ENCODE measurements at places on chromosomes 3 and 15. TPM values are rescaled to one million over a fixed set of nuclear protein-coding genes. Genes with fewer than 3 reads are reported as not detected.

- H3K4me1 ChIP-seq: peaks cover 29% of the 10 kb centered on the region
- H3K36me3 ChIP-seq: peaks cover 2% of the 10 kb centered on the region
- H3K4me3 ChIP-seq: no peak overlapping the region
- no peak for DNase-seq
- H3K27me3 ChIP-seq: no peaks in the 10 kb centered on the region
Measured at GRCh38 chr3:5166846-5167245, 20.7 kb upstream of the EDEM1 start.

GRCh38 chr15:65369651-65370050, 8.2 kb downstream of the IGDCC3 start:
- H3K36me3 ChIP-seq: no peaks in the 10 kb centered on the region
- H3K4me3 ChIP-seq: no peak overlapping the region

- no peak overlapping the region for H3K4me3 ChIP-seq
- H3K27me3 ChIP-seq: 0 out of 2 replicates have a peak, but pooled peaks cover 3% of the 10 kb centered on the region
- H3K27ac ChIP-seq: no peak overlapping the region
- peaks cover 2% of the 10 kb centered on the region for H3K4me1 ChIP-seq
Measured at GRCh38 chr3:16570113-16570512, 35.1 kb downstream of the DAZL start.

DNA sequence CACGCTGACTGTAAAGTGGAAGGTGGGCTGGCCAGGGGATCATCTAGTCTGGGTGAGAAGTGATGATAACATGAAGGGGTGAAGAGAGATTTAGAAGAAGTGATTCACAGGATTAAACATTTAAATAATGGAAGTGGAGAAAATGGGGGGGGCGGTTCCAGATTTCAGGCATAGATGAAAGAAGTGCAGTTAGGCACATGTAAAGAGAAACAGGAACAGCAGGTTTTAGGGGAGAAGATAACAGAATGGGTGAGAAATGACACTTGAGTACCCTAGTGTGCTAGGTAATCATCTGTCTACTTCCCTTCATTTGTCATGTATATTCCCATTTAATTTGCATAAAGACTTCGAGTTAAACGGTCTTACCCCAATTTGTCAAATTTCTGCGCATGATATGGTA, 15.3 kb downstream of the B3GNT5 start:
- H3K27ac ChIP-seq: peak overlapping the region; percentile 27
- H3K4me3 ChIP-seq: peak overlapping the region; percentile 24
- DNase-seq: peak; percentile 80
- no peaks in the 10 kb centered on the region for H3K36me3 ChIP-seq
- H3K27me3 ChIP-seq: no peaks in the 10 kb centered on the region
- peaks cover 35% of the 10 kb centered on the region for H3K4me1 ChIP-seq

DNA sequence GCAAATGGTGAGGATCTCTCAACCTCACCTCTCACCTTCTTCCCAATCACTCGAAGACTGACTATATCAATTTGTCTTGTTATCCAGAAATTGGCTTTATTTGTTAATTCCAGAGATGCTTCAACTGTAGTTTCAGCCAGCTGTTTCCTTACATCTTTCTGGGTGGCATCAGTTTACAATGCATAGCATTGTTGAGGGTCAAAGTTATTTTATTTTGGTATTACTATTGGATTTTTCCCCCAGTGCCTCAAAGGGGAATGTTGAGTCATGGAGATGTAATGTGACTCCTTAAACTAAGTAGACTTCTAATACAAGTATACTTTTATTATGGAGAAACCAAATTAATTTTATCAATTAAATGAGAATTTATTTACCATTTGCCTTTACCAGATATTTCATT, 351.6 kb downstream of the TIGIT start:
- no peak overlapping the region for H3K27ac ChIP-seq
- no peaks in the 10 kb centered on the region for H3K36me3 ChIP-seq
- no peak overlapping the region for H3K4me3 ChIP-seq

DNA sequence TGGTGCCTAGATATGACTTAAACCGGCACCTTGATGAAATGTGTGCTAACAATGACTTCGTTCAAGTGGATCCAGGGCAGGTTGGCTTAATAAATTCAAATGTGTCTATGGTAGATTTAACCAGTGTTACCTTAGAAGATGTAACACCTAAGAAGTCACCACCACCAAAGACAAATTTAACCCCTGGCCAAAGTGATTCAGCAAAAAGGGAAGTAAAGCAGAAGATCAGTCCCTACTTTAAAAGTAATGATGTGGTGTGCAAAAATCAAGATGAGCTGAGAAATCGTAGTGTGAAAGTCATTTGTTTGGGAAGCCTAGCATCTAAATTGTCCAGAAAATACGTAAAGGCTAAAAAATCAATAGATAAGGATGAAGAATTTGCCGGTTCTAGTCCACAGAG, 1.1 kb downstream of the FAN1 start:
- no peak overlapping the region for H3K27ac ChIP-seq
- peaks cover 14% of the 10 kb centered on the region for H3K36me3 ChIP-seq
- H3K4me1 ChIP-seq: peaks cover 5% of the 10 kb centered on the region

GRCh38 chr3:134369861-134370596, 4.2 kb downstream of the AMOTL2 start:
- H3K4me1 ChIP-seq: no peaks in the 10 kb centered on the region
- no peaks in the 10 kb centered on the region for H3K27me3 ChIP-seq
- no peaks in the 10 kb centered on the region for H3K36me3 ChIP-seq
- H3K27ac ChIP-seq: no peak overlapping the region
- no peak for DNase-seq

DNA sequence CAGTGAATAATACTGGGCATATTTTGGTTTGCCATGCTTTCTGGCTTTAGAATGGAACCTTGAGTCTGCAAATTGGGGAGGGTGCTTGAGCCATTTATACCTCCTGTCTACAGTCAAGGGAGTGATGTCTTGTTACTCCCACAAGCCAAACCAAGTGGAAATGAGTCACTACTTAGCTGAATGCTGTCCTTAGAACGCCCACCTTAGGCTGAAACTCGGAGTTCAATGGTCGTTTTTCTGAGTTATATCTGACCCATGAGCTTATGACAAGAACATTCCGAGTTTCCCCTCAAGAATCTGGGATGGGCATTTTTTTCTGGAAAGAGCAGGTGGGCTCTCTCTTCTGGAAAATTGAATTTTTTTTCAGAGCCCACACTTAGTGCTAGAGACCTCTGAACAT, 17.4 kb upstream of the CLDN18 start:
- no peaks in the 10 kb centered on the region for H3K36me3 ChIP-seq
- H3K4me1 ChIP-seq: no peaks in the 10 kb centered on the region
- H3K27ac ChIP-seq: no peak overlapping the region
- H3K4me3 ChIP-seq: no peak overlapping the region

- DNase-seq: no peak
- no peaks in the 10 kb centered on the region for H3K4me1 ChIP-seq
- no peak overlapping the region for H3K4me3 ChIP-seq
- H3K27ac ChIP-seq: no peak overlapping the region
- no peaks in the 10 kb centered on the region for H3K36me3 ChIP-seq
Measured at GRCh38 chr3:157631478-157631877, 128.3 kb upstream of the VEPH1 start.

DNA sequence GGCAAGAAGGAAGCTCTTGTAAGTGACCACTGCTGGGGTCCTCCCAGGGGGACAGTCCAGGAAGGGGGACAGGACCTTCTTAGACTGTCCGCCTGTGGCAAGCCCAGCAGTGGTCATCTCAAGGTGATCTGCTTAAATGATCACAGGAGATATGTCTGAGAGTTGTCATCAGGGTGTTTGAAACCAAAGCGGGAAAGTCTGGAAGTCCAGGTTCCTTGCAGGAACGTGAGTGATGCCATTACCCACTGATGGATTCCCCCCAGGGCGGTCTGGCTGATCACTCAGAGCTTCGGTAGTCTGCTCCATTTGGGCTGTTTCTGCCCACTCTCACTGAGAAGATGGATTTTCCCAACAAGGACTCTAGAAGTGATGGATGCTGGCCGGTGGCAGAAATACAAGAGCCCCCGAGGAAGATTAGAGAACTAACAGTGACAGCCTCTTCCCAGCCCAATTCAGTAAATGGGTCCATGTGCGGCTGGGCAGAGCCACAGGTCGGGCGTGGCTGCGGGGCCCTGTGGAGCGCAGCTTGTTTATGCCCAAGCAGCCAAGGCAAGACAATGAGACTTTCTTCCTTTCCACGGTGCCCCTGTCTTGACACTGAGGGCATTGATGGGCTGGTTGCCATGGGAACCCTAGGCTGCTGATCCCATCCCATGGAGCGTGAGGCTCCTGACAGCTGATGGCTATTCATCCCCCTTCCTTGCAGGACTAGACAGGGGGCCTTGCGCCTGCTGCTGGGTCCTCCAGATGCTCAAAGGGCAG, 9.5 kb downstream of the PCSK6 start:
- no peak for DNase-seq
- no peak overlapping the region for H3K4me3 ChIP-seq
- no peaks in the 10 kb centered on the region for H3K36me3 ChIP-seq
- H3K27me3 ChIP-seq: no peaks in the 10 kb centered on the region
- H3K4me1 ChIP-seq: no peaks in the 10 kb centered on the region

GRCh38 chr15:34132881-34133280, 31.0 kb downstream of the PGBD4 start:
- H3K27ac ChIP-seq: no peak overlapping the region
- no peaks in the 10 kb centered on the region for H3K36me3 ChIP-seq
- peaks cover 5% of the 10 kb centered on the region for H3K4me1 ChIP-seq

DNA sequence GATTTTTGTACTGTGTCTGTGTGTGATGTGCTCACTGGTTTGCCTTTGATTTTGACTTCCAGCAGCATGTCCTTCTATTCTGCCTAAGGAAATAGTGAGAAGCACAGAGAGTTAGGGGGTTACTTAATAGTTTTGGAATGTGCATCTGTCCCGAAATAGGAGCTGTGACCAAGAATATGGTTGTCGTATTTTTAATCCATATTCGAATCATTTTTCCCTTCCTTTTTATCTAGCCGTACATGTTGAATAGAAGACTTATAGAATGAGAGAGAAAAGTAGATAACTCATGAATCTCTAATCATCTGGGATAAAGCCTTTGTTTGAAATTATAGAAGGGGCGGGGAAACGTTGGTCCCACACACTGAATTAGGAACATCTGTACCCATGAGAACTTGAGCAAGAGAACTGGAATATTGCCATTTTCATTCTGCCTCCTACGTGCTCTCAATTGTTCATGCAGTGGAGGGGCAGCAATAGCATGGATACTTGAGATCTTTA, 23.6 kb downstream of the CRTC3 start:
- DNase-seq: no peak
- H3K27me3 ChIP-seq: no peaks in the 10 kb centered on the region
- H3K4me3 ChIP-seq: no peak overlapping the region
- H3K4me1 ChIP-seq: peaks cover 41% of the 10 kb centered on the region

Gene INAFM2
- total RNA-seq: 5.8 TPM

Gene ZBTB47
- 0.07 TPM for total RNA-seq

Gene C2CD4A
- total RNA-seq: not detected

Gene PLSCR4
- not detected for total RNA-seq
